ENCODE measurements at places on chromosomes 6 and 20.
A peak's percentile ranks its signal among the peaks of the same experiment; 100 is the strongest.

DNA sequence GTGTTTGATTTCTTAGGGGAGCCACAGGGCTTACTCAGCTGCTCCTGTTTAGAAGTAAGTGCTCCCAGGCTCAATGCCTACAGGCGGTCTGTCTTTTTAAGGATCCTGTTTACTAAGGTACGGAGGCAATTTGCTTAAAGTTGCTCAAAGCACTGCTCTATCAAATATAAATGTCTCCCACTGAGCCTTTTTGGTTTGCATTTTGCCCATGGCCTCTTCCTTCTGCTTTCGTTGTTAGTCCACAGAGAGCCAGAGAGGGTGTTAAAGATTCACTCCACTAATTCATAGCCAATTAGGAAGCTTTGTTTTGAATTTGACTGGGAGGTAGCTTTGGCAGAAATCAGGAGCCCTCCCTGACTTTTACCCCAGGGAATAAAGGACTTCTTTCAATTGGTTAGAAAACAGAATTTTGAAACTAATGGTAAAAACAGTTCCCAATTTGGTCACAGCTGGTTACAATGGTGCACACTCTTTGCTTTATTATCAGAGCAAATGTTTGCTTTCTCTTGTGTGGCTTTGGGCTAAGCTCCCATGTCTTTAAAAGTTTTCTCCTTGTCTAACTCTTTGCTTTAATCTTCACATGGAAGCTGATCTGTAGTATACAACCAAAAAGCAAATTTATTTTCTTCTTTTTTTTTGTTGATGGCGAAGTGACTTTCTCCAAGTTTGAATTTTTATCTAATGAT is 126.2 kb downstream of the IMPG1 start:
- no peak for DNase-seq

DNA sequence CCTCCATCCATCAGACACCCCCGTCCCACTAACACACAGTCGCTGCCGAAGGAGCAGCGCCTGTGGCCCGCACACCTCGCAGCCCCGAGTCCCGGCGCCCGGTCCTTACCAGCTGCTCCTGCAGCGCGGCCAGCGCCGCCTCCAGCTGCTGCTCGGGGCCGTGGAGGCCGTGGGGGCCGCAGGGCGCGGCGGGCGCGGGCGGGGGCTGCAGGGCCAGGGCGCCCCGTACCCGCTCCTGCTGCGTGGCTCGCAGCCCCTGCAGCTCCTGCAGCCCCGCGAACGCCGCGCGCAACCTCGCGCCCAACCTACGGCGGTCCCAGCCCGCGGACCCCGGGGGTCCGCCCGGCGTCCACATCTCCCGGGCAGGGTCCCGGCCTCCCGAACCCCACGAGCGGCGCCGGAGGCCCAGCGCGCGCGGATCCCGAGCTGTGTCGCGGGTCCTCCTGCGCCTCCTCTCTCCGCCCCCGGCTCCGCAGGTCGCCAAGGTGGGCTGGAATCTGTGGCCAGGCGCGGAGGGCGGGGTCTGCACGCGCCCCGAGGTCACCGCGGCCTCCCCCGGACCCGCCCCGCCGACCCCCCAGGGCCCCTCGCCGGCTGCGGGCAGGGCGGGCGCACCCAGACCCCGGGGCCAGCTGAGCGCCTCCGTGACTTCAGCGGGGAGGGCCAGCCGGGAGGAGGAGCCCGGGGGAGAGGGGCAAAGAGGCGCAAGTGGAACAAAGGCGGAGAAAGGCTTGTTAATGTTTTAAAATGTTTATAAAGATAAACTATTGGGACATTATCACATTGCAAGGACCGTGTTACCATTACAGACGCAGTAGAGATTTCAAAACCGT is at the start of gene DACT2:
Gene DACT2 (minus strand): TSS at position 499 of the 833 bp plus-strand sequence. CDS start 144 bp downstream, at position 355.
- no peak for DNase-seq

DNA sequence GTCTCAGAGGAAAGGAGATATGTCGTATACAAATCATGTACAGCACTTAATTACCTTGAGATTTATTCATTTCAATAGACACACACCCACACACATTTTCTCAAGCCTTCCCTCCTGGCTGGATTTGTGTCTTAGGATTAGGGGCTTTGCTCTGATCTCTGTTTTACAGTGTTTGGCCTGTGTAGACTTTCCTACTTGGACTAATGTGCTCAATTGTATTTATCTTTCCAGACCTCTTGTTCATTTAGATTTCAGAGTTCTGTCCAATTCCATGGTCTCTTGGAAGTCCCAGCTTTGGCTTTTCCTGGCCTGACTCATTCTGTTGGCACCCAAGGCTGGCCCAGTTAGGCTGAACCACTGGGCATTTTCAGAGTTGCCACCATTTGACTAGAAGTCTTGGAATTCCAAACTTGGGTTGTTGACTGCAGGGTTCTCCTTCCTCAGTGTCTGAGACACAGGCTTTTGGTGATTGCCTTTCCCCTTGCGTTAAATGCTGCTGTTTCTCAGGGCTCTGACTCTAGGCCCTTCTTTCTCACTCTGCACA is 8.9 kb upstream of the RFPL4B start:
- DNase-seq = no peak

- DNase-seq = no peak
Measured at GRCh38 chr6:24667378-24667803, 514 bp downstream of the ACOT13 start.

- no peak for DNase-seq
Measured at GRCh38 chr6:31251261-31251660, 20.6 kb downstream of the HLA-C start.

GRCh38 chr6:17584241-17584803 is 15.8 kb upstream of the FAM8A1 start:
- no peak for DNase-seq

- DNase-seq = no peak
Measured at GRCh38 chr6:139690007-139690406, 315.6 kb upstream of the CITED2 start.

DNA sequence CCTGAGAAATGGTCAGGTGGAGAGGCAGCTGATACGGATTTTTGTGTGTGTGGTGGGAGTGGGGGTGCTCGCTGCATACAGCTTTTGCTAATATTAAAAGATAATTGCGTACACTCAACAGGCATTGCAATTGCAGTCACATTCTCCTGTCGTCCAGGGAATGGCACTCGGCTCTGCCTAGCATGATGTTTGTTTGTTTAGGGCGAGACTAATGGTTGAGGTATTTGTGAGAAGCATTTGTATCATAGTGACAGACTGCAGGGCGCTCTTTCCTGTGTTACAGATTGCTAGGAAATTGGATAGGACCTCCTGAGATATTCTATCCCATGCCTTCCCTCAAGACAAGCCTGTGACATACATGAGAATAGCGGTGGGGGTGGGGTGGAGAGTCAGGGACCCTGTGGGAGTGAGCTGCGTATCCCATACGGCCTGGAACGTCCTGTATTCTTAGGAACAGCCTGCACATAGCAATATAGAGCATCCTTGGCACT is 207.4 kb downstream of the SOX4 start:
- no peak for DNase-seq

GRCh38 chr6:5486214-5486613 is 224.9 kb downstream of the FARS2 start:
- DNase-seq = no peak

GRCh38 chr20:1001116-1001515 is 995 bp downstream of the RSPO4 start:
- DNase-seq = no peak

- DNase-seq = no peak
Measured at GRCh38 chr6:42702200-42702599, 20.2 kb downstream of the PRPH2 start.

DNA sequence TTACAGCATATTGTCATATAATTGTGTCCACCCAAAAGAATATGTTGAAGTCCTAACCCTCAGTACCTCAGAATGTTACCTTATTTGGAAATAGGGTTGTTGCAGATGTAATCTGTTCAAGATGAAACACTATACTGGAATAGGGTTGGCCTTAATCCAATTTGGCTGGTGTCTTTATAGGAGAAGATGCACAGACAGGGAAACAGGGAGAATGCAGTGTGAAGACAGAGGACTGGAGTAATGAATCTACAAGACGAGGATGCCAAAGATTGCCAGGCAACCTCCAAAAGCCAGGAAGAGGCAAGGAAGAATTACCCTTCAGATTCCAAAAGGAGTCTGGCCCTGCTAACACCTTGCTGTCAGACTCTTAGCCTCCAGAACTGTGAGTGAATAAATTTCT is 482.9 kb downstream of the PTPRT start:
- no peak for DNase-seq

- no peak for DNase-seq
Measured at GRCh38 chr6:158481690-158482473, 78.0 kb upstream of the TMEM181 start.

GRCh38 chr20:41480054-41480770 is 113.6 kb upstream of the EMILIN3 start:
- DNase-seq = no peak

- DNase-seq = no peak
Measured at GRCh38 chr6:85408039-85408438, 41.8 kb upstream of the NT5E start.

DNA sequence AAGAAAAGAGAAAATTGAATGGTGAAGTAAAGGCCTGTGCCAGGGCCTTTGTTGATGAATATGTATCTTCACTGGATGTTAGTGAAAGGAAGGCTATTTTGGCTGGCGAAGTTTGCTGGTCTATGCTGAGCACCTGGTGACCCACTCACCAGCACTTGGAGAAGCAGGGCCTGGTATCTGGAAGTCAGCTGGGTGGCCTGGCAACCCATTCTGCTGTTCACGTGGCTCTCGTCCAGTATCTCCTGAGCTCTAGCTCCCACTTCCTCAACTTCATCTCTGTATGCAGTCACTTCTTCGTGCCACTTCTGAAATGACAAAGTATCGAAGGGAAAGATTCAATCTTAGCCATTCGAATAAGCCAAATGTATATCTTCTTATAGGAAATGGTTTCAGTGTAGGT is 283.7 kb downstream of the SYNE1 start:
- DNase-seq = no peak

DNA sequence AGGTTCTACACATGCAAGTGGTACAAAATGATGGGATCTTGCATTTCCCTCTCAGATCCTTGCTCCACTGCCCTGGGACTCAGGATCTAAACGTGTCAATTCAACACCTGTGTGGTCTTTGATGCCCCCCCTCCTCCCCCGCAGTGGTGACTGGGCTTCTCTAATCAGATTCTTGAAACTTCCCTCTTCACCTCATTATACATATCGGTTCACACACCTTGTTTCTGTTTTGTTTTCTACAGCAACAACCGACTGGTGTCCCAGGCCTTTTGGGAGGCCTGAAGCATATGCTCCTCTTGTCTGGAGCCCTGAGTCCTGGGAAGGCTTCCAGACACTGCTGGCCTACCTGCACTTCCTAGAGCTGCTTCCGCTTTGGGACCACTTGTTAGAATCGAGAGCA is 20.0 kb downstream of the SAMD3 start:
- peak; percentile 28 for DNase-seq

GRCh38 chr6:27139756-27140579 is 107.5 kb upstream of the PRSS16 start:
- no peak for DNase-seq

GRCh38 chr6:35476004-35476403 is 7.8 kb downstream of the RPL10A start:
- no peak for DNase-seq

DNA sequence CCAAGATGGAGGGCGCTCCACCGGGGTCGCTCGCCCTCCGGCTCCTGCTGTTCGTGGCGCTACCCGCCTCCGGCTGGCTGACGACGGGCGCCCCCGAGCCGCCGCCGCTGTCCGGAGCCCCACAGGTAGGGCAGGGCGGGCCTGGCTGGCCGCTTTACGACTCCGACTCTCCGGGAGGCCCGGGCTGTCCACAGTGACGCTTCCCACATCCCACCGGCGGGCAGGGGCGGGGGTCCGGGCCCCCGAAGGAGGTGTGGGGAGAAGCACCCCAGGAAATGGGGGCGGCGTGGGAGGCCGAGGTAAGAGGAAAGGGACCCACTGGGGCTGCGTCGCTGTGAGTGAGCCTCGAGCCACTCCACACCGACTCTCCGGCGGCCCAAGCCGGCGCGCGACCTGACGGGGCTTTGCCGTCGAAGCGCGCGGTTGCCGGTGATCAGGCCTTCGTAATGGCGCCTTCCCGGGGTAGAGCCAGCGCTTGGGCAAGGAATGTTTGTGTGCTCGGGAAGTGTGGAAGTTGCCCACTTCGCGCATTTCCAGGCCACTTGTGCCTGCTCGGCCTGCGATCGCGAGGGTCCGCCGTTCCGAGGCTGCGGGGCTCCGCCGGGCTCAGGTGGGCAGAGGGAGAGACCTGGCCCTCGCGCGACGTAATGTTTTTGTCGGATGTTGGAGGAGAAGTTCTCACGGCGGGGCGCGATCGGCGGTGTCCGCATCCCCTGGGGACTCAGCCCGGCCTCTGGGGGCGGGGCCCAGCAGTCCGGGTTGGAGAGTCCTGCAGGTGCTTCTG is 427 bp downstream of the GINM1 start:
- DNase-seq = peak; percentile 30

- no peak for DNase-seq
Measured at GRCh38 chr6:98695091-98695801, 139.1 kb upstream of the POU3F2 start.

DNA sequence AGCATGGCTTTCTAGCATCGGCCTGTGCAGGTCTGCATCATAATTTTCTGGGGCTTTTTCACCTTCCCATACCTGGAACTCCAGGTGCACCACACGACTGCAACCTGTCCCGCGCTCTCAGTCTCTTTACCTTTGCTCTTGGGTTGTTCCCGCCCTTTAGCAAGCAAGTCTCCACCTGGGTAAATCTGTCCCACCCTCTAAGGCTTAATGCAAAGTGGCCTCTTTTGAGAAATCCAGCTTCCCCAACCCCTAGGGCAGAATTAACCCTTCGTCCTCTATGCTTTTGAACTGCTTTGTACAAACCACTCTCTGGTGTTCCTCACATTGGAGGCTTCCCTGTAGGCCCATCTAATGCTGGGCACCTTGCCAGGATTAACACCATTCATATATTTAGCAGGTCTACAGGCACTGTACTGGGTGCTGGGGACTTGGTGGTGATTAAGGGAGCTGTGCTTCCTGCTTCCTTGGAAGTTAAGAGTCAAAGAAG is 2.8 kb downstream of the ITPR3 start:
- no peak for DNase-seq

DNA sequence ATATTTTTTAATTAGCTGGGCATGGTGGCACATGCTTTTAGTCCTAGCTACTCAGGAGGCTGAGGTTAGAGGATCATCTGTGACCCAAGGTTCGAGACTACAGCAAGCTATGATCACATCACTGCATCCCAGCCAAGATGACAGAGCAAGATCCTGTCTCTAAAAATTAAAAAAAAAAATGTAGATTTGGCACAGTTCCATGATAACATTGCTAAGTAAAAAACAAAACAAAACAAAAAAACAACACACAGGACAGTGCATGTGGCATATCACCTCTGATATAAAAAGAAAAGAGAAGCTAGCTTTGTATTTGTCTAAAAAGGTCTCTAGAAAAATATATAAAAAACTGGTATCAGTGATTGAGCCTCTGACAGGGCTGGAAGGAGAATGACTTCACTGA is 24.6 kb downstream of the RNF24 start:
- no peak for DNase-seq

GRCh38 chr20:59985164-59985563 is 26.9 kb downstream of the CDH26 start:
- DNase-seq = no peak

Data from activated CD8-positive, alpha-beta memory T cell treated with anti-CD3 and anti-CD28 coated beads for 4 hours (primary cell).